Tibial nerve (tissue), 4 donors: ENCODE measurements at places on chromosomes 13 and 19.

- no peak for DNase-seq
Observed at GRCh38 chr19:3097442-3097871, 3.3 kb downstream of the GNA11 start.

DNA sequence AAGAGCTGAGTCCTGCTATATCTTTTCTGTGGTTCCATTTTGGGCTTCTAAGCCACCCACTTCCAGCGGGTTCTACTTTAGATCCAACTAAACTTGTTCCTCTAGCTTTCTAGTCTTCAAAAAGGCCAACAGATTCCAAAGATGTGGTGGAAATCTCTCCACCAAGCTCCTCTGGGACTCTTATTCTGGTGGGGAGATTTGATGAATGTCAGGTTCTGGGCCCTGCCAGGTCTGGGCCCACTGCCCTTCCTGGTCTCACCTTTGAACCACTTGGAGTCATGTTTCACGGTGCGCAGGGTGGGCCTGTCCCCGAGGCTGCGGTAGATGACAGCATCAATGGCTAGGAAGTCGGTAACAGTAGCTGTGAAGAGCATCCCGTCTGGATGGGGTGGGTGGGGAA, 4.8 kb downstream of the SEMA6B start:
- DNase-seq, result no peak

- no peak for DNase-seq
Observed at GRCh38 chr13:89936256-89936655, 1411.2 kb upstream of the MIR17HG start.

GRCh38 chr19:50534478-50534877, 20.8 kb upstream of the ASPDH start:
- no peak for DNase-seq

GRCh38 chr19:16340092-16340491, 15.5 kb downstream of the KLF2 start:
- DNase-seq, result no peak

DNA sequence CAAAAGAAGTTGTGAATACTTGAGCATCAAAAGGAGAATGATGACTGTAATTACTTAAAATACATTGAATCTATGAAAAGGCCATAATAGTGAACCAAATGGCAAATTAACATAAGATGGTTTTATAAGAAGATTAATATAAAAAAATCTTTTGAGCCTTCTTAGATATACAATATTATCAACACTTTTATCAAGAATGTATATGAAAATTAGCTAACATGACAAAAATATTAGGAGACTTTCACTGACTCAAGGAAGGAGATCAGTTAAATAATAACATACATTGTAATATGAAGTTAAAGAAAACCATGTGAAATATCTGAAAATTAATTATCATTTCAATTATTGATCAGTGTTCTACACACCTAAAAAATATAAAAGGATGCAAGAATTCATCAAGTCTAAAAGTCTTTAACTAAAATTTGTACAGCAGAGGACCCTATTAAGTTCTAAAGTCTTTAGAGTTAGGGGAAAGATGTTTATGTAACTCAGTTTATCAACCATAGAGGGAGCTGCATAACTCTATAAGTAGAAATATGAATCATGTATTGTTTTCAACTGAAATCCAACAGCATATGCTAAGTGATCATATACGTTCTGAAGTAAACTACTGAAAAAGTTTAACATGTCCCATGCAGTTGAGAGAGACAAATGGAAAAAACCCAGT, 756.1 kb upstream of the MIR17HG start:
- DNase-seq, result no peak

GRCh38 chr19:50275577-50276368, 53.4 kb downstream of the KCNC3 start:
- no peak for DNase-seq

- DNase-seq, result no peak
Observed at GRCh38 chr13:73262862-73263627, 204.2 kb downstream of the KLF5 start.

DNA sequence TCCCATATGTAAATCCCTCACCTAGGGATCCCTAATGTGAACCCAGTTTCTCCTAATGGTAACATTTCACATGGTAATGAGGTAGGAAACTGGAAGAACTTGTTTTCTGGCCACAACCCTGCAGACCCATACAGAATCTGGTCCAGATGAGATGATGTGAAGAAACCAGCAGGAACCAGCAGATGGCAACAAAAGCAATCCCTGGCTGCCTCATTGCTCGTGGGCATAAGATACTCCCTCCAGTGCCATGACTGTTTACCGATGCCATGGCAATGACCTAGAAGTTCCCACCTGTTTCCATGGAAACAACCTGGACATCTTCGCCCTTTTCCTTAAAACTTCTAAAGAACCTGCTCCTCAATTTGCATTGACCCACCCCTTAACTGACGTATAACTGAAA, 1.4 kb upstream of the CD209 start:
- no peak for DNase-seq

DNA sequence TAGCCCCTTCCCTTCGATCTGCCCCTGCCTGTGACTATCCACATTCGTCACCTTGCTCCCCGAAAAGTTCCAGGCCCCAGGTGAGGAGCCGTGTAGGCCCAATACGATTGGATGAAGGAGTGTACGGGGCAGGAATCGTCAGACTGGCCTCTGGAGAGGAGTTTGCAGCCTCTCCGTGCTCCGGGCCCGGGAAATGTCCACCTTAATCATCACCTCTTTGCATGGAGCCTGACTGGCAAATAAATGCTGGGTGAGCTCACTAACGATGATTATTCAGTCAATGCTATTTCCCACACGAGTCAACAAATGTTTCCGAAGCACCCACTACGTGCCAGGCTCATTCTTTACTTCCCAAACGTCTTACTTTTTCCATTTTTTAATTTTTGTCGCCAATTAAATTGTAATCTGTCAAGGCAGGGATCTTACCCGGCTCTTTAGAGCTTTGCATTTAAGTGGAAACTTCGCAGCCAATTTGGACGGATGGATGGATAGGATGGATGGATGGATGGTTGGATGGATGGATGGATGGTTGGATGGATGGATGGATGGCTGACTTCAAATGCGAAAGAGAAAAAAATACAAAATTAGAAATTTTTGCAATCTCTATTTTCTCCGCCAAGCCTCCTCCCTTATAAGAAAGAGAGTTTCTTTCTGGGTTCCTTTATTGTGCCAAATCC, 45.8 kb downstream of the TGDS start:
- DNase-seq, result peak; percentile 33

DNA sequence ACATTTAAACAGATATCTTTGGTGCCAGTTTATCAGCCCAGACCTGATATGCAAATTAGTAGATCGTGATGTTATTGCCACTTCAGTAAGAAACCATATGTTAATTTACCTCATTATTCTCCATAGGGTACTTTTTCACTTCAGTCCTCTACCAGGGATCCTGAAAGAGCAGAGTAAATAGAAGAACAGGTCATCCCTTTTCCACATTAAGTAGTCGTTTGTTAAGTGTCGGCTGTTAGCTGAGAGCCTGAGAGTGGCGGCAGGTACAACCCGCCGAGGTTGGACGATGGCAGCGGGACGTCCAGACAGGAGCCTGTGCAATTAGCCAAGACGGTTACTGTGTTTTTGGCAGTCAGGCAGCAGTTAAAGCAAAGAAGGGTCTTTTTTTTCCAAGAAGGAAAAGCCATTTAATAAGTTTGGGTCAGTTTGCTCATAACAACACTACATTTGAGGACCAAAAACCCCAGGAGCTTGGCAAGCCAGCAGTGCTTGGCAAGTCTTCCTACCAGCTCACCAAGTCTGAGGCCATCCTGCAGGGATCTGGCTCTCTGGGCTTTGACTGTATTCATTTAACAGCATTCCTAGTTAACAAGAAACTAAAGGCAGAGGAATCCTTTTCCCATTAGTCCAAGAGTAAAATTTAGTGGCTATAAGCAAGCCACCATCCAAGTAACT, 231.8 kb downstream of the SHISA2 start:
- no peak for DNase-seq

GRCh38 chr13:113105032-113105920, at the start of gene F7:
F7 (plus strand) TSS chr13:113105791; CDS start chr13:113105842, 51 bp downstream.
- DNase-seq, result no peak

- DNase-seq, result no peak
Observed at GRCh38 chr13:72463561-72463960, 263.9 kb downstream of the MZT1 start.

- DNase-seq, result no peak
Observed at GRCh38 chr13:111216166-111216960, 101.3 kb downstream of the ARHGEF7 start.

GRCh38 chr19:57686727-57687126, 5.0 kb downstream of the ZNF551 start:
- no peak for DNase-seq

DNA sequence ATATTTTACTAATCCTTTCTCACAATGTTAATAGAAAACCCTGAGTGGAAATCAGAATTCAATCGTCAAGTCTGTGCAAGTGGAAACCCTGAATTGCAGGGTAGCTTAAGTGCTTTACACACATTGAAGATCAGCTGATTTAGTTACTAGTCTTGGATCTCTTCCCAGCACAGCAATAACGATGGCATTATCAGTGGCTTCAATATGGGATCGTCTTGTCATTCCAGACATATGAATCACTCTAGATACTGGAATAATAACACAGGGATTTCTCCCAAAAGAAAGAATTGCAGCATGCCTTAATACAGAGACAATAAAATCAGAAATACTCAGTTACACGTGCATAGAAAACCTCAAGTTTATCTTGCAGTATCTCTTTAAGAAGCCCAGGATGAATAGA, 12.6 kb upstream of the METTL21C start:
- DNase-seq, result no peak

DNA sequence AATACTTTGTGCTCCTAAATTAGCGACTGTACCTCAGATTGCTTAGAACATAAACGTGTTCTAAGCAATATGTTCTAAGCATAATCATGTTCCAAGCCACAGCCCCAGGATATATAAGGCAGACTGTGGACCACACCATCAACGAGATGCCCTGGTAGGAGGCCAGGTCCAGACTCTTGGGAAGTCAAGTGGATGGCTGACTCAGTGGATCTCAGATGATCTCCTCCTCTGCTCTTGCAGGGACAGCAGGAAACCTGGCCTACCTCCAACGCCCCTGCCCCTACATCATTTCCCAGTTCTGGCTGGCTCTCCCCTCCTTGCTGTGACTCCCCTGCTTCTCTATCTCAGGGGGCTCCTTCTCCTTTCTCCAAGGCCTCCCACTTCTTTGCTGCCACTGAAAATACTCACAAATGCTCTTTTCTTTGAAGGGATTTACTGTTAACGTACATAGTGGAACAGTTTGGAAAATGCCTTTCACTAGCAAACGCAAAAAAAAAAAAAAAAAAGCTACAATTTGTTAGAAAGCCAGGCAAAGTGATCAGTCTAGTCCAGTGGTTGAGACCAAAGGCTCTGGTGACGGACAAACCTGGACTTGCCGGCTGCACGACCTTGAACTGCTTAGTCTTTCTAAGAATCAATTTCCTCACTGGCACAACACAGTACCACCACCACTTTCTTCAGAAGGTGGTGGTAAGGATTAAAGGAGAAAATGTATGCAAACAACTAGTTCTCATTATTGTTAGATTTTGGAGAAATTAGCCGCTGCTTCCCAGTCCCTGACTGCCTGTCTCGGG, 3.0 kb downstream of the TMTC4 start:
- no peak for DNase-seq

- DNase-seq, result no peak
Observed at GRCh38 chr13:106534639-106535551, 567 bp downstream of the EFNB2 start.

DNA sequence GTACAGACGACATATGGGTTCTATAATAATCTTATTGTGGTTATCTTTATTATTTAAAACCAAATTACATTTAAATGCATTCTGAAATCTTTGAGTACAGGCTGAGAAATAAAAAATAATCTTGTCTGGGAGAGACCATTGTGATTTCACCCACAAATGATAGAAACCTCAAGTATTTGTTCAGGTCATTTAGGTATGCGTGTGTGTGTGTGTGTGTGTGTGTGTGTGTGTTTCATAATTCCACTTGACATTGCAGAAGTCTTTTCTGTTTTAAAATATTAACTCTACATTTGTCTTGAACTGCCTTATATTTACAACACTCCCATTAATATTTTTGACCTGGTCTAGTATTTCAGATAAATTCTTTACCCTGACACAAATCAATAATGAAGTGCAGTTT, 126.9 kb downstream of the SPRY2 start:
- DNase-seq, result no peak

- DNase-seq, result no peak
Observed at GRCh38 chr19:47100290-47100689, 13.3 kb downstream of the ZC3H4 start.

DNA sequence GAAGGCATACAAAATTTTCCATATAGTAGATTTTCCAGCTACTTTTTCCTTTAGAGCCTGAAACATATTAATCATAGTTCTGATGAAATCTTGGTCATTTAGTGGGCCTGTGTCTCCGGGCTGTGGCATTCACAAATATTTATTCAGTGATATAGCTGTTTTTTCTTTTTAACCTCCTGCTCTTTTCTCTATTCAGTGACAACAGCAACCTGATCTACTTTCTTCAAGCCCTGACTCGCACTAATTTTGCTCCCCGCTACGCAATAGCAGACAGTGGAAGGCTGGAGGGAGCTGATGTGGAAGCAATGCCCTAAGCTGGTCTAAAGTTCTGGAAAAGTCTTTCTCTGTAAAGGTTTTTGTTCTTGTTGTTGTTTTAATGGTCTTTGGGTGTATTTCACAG, 289.7 kb downstream of the SLITRK6 start:
- DNase-seq, result no peak

- DNase-seq, result no peak
Observed at GRCh38 chr19:6806488-6806887, 34.0 kb downstream of the VAV1 start.

- DNase-seq, result no peak
Observed at GRCh38 chr13:50401721-50402465, 386.6 kb downstream of the KCNRG start.

DNA sequence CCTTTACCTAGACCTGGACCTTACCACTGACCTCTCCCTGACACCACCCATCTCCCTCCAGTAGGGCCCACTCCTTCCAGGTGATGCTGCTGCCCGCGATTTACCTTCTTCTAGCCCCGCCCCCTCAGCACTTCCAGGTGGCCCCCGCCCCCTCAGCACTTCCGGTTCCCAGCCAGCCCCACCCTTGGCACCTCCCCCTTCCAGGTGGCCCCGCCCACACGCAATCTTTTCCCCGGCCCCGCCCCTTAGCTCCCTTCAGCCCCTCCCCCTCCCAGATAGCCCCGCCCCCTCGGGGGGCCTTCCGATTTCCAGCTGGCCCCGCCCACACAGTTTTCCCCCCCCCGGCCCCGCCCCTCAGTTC, 586 bp downstream of the LIG1 start:
- peak; percentile 55 for DNase-seq
